Mammary epithelial cell (primary cell): ENCODE measurements at places on chromosomes 5 and 9.
A peak's percentile ranks its signal among the peaks of the same experiment; 100 is the strongest.

GRCh38 chr5:128667751-128668150 is 129.7 kb upstream of the FBN2 start:
- DNase-seq = no peak

DNA sequence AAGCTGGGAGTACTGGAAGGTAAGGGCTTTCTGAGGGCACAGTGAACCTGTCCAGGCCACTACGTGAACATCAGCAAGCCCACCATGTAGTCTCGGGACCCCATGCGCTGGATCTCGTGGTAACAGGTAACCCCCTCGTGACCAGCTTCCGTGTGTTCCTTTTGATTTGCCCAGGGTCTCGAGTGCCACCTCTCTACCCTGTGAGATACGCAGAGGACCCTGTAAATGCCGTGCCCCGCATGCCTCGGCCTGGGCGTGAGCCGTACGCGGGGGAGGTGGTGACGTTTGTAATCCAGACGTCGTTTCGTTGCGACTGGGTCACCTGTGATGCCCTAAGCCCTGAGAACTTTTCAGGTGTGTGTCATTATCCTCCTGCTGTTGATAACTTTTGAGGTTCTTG is 45.5 kb downstream of the TENT4A start:
- DNase-seq = no peak

DNA sequence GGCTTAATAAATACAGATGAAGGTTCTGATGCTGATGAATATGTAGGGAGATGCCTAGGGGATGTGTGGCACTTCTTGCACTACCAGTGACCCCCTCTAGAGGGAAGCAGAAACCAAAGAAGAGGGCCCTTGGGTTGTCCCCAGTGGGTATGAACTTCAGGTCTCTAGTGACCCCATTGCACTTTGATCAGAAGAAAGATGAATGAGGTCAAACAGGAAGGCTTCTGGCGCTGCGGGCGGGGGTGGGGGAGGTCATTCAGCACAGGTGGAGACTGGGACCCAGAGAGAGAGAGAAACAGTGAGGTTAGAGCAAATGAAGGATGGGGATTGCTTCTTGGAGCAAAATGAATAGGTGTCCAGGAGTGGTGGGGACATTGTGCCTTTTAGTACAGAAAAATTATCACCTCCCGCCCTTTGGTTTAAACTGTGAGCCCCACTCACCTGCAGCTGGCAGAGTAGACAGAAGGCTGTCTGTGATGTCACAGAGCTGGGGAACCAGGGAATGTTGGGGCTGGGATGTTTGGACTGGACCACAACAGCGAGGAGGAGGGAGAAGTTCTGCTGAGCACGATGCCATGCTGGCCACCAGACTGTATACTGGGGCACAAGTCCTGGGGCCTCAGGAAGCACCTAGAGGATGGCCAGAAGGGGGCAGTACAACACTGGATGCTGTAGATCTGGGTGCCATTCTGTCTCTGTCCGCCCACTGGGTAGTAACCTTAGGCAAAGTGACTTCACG is at the start of gene TEX48:
TEX48 (minus strand) TSS at position 599 of the 739 bp plus-strand sequence. CDS start 10,469 bp downstream, outside the sequence.
- DNase-seq = peak; percentile 73

DNA sequence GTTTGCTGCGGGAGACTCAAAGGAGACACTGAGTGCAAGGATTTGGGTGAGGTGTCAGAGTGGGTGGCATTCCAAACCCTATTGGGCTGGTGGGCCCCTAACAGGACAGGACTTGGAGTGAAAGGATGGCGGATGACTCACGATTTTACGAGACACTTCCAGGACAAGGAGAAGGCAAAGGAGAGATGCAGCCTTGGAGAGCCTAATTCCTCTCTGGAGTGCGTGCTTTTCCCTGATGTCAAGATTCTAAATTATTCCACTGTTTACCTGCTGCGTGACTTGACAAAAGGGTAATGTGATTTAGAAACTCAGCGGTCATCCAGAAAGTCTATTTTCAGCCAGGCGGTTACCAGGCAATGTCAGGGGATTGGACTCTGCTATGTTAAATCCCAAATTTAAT is 41.6 kb upstream of the CD180 start:
- no peak for DNase-seq

GRCh38 chr5:30100148-30100713 is 1093.3 kb upstream of the CDH6 start:
- DNase-seq = no peak

GRCh38 chr9:90556897-90557675 is 85.5 kb downstream of the DIRAS2 start:
- DNase-seq = no peak

DNA sequence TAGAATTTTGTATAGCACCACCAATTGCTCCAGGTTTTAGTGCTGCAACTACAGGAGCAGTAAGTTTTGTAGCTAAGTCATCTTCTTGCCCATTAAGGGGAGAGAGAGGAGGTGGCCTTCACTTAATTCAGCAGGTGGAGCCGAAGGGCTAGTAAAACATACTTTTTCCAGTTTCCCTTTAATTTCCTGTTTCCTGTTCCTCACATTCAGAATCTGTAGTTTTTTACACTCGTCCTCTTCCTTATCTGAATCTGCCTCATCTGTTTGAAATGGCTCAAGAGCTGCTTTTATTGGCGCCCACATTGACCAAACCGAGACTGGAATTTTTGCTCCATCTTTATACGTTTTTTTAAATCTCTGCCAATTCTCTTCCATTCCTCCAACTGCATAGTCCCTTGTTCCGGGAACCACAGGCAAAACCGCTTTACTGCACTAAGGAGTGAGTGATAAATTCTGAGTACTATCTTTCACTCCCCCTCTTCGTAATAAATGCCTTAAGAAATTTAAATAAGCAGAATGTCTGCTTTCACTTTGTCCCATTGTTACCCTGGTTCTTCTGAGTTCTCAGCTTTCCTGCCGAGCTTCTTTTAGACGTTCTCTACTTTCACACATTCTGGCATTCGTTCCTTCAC is 133.9 kb downstream of the DROSHA start:
- DNase-seq = no peak

DNA sequence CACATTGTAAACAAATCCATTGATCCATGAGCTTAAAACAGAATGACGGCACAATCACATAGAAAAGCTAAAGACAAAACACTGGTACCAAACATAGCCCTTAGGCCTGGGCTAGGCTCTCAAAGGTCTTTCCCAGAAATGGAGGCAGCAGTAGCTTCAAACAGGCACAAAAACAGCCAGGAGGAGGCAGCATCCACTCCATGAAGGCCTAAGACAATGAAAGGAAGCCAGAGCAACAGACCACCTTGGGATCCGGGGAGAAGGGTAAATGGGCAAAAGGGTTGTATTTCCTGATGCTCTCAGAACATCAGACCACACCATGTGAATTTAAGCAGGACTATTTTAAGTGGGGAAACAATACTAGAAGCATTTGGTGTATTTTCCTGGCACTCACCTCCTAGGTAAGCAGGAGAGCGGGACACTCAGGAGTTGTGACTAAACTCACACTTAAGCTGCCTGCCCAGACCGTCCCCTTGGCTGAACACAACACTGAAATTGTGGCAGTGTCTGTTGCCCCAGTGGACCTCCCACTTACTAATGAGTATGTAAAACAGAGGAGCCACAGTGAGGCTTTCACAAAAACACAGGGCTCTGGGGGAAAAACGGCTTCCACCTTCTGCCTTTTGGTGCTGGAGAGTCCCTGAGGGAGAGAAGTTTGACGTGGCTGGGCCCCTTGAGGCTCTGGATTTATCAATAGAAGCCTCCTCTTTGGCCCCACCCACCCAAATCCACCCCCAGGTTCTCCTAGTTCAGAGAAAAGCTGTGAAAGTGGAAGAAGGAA is 11.9 kb downstream of the GNPDA1 start:
- no peak for DNase-seq

DNA sequence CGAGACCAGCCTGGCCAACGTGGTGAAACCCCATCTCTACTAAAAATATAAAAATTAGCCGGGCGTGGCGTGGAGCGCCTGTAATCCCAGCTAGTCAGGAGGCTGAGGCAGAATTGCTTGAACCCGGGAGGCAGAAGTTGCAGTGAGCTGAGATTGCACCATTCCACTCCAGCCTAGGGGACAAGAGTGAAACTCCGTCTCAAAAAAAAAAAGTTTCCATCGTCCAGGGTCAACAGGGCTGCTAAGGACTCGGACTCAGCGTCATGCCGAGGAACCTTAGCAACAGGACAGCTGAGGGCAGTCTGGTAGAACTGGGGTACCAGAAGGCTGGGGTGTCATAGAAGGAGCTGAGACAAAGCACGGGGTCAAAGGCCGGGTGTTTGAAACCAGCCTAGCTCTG is 21.7 kb downstream of the FAM78A start:
- DNase-seq = no peak
